ENCODE measurements at places on chromosomes 6 and 20. TPM values are rescaled to one million over a fixed set of nuclear protein-coding genes. Genes with fewer than 3 reads are reported as not detected.

The STMND1 gene
- polyA plus RNA-seq: not detected

The KLC4 gene
- 17.8 TPM for polyA plus RNA-seq

The CDSN gene
- polyA plus RNA-seq: 0.03 TPM

The OR2J2 gene
- not detected for polyA plus RNA-seq

The CTNNBL1 gene
- polyA plus RNA-seq: 54.3 TPM

The TSHZ2 gene
- polyA plus RNA-seq: 15.8 TPM

The SLC2A10 gene
- polyA plus RNA-seq: 6.7 TPM

The SOX18 gene
- polyA plus RNA-seq: 33.4 TPM

The CST3 gene
- 316 TPM for polyA plus RNA-seq

The CYP24A1 gene
- polyA plus RNA-seq: 1.5 TPM

The CTCFL gene
- polyA plus RNA-seq: not detected

The ATRN gene
- polyA plus RNA-seq: 9.4 TPM

The SRXN1 gene
- polyA plus RNA-seq: 26.1 TPM

The SALL4 gene
- 0.11 TPM for polyA plus RNA-seq

The NKAIN2 gene
- polyA plus RNA-seq: 0.67 TPM

The C6orf141 gene
- polyA plus RNA-seq: 3.4 TPM

The PXDC1 gene
- 70.9 TPM for polyA plus RNA-seq

The HLA-DRB5 gene
- 1.4 TPM for polyA plus RNA-seq

The MUCL3 gene
- polyA plus RNA-seq: 0.08 TPM

The ADGRF1 gene
- 0.13 TPM for polyA plus RNA-seq

The PLA2G7 gene
- 0.34 TPM for polyA plus RNA-seq

The FAM162B gene
- polyA plus RNA-seq: 9.0 TPM

The GTSF1L gene
- not detected for polyA plus RNA-seq

The SPATS1 gene
- polyA plus RNA-seq: not detected

The HRH3 gene
- polyA plus RNA-seq: not detected

The ASIP gene
- polyA plus RNA-seq: not detected

The LKAAEAR1 gene
- 0.27 TPM for polyA plus RNA-seq

The EYS gene
- 0.22 TPM for polyA plus RNA-seq

The TRIM38 gene
- polyA plus RNA-seq: 3.2 TPM

The MCHR2 gene
- polyA plus RNA-seq: not detected

All from adipose tissue (tissue), 3 donors.